ENCODE measurements at places on chromosomes 4 and X.

GRCh38 chr4:151689211-151689991 is 71.4 kb downstream of the GATB start:
- DNase-seq, result no peak

DNA sequence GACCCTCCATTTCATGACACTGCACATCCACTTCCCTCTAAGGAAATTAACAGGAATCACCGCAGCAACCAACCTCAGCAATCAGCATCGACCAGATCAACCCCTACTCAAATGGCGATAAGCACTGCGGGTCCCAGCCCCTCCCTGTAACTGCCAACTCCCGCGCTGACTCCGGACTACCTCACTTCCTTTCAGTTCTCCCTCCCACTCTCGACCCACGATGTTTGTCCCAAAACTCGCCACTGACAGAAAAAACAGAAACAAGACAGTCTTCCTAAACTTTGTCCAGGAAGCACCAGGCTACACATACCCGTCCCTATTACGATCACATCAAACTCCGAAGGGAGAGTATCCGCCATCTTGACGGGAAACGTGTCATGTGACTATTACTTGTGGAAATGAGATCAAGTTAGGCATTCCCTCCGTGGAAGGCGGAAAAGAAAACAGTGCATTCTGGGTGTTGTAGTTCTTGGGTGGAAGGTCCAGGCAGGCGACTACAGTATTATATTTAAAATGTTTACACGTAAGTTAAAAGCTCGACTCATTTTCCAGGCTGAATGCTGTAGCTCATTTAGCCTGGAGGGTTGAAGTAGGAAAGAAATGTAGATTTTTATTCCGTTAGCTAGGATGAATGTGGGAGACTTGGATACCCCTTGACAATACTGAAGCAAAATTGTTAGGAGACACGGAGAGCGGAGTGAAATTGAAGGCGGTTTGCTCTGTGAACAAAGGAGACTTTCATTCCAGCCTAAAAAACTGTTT is at the start of gene CHM:
Gene CHM, minus strand, starts transcription at position 385 of the 762 bp plus-strand sequence. Its CDS starts 26 bp downstream, at position 359.
- peak; percentile 86 for DNase-seq

GRCh38 chrX:13939741-13940597 is 89.7 kb downstream of the GEMIN8 start:
- no peak for DNase-seq

GRCh38 chr4:1209821-1210220 is 37.4 kb upstream of the SPON2 start:
- no peak for DNase-seq

GRCh38 chr4:37973441-37973840 is 13.2 kb downstream of the PTTG2 start:
- DNase-seq, result no peak

GRCh38 chrX:83022020-83022419 is 486.1 kb upstream of the POU3F4 start:
- no peak for DNase-seq

DNA sequence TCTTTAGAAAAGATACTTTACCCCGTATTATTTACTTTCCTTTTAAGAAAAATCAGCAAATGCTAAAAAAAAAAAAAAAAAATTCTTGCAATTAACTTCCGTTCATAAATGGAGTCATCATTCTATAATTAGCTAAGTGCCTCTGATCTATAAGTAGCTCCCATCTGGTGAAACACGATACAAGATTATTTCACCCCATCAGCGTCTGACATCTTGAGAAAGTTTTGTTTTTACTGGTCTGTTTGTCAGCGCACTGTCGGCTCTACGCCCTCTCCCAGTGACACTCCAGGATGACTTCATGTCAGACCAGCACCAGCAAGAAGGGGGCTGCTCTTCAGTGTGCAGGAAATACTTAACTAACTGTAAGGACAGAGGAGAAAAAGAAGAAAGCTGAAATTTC is 108.3 kb downstream of the AFAP1 start:
- DNase-seq, result peak; percentile 78

GRCh38 chr4:126957556-126957955 is 675.2 kb upstream of the INTU start:
- DNase-seq, result no peak

- DNase-seq, result peak; percentile 31
Measured at GRCh38 chr4:112515198-112516065, 548 bp downstream of the NEUROG2 start.

Data from CD4-positive, alpha-beta T cell treated with Interleukin-17A for 1 hour (primary cell).